T-helper 22 cell (primary cell): ENCODE measurements at places on chromosomes 3 and 15.

DNA sequence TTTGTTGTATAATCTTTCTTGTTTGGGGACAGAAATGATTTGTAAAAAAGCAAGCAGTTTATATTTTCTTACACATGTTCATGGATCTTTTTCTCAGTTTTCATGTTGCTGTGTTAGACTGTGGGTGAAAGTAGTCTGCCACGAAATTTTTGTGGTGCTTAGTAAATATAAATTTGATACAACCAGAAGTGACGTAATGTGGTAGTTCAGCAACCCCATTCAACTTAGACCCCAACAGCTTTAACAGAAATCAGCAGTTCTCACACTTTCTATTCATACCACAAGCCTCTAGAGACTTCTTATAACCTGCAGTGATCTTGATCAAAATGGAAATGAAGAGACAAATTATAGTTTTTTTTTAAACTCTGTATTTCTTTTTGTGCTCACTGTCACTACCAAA is 120.2 kb upstream of the IGSF10 start:
- DNase-seq, result no peak

GRCh38 chr15:92681141-92681631 is 25.6 kb upstream of the FAM174B start:
- DNase-seq, result no peak

- no peak for DNase-seq
Measured at GRCh38 chr3:63955036-63955650, 43.0 kb upstream of the SCAANT1 start.

DNA sequence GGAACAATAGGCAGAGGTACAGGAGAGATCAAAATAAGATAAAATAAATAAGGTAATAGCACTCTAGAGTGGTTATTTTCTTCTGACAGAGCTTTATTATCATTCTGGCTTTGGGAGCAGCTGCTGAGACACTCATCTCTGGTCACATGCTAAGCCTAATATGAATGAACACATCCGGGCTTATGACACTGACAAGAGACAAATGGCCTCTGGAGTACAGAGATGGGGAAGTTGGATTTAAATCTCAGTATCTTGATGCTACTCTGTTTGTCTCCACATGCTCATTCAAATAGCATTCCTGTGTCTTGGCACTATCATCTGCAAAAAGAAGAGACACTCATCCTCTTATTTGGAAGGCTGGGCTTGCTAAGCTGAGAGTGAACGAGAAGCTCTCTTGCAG is 55.6 kb downstream of the TMEM45A start:
- DNase-seq, result no peak

DNA sequence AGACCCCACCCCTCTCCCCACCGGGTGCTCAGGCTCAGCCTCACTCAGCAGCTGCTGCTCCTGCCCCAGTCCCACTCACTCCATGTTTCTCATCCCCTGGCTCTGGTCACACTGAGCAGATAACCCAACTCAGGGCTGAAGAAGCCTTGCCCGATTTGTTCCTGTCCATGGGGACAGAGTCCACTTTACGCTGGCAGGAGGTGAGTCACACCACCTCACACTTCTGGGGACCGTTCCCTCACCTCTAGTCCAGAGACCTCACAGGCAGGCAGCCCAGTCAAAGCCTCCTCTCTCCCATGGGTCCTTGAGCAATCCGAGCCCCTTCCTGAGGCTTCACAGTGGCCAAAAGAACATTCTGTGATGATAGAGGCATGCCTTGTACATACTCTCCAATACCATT is 1.4 kb downstream of the CIDEC start:
- no peak for DNase-seq

DNA sequence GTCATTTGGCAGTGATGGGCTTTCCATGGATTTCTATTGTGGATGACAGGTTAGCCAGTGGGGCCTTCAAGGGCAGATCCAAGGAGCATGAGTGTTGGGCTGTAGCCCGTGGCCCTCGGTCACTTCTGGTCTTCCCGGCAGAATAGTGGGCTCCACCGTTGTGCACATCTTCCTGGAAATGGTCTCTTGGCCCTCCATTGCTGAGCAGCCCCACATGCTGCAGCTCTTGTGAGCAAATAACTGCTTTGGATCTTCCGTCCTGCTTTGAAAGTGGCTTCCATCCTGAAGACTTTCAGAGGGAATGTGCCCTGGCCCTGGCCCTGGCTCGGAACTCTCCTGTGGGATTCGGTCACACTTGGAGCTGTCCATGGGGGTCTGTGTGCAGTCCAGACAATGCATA is 102.8 kb downstream of the SNRPN start:
- no peak for DNase-seq
